ENCODE measurements at places on chromosomes 13 and 19. TPM values are rescaled to one million over a fixed set of nuclear protein-coding genes. Genes with fewer than 3 reads are reported as not detected.
A peak's percentile ranks its signal among the peaks of the same experiment; 100 is the strongest.

- peak; percentile 73 for DNase-seq
These were observed 37.7 kb upstream of the MCF2L start for GRCh38 chr13:112931028-112931934.

- no peak for DNase-seq
These were observed 269.4 kb upstream of the NBEA start for GRCh38 chr13:34672631-34673030.

- DNase-seq, result no peak
These were observed 365.5 kb downstream of the UQCRFS1 start for GRCh38 chr19:28847468-28847867.

- no peak for DNase-seq
These were observed 30.5 kb downstream of the MTRF1 start for GRCh38 chr13:41232578-41233480.

DNA sequence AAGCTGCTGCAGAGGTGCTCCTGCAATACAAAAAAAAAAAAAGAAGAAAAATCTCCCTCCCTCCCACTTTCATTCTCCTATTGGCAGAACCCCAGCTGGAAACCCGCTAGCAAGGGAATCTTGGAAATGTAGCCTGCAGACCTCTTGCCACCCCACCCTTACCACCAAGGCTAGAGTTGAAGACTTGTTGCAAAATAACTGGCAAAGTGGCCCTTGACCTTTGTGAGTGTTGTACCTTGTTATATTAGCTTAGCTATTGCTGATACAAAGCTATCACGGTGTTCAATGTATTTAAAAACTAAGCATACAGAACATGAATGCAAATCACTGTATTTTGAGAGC, 57.5 kb upstream of the KCTD4 start:
- no peak for DNase-seq

GRCh38 chr13:21040120-21040826, 21.1 kb downstream of the LATS2 start:
- DNase-seq, result no peak

The KIR3DL2 gene
- not detected for total RNA-seq

GRCh38 chr13:48181482-48182145, 51.4 kb upstream of the ITM2B start:
- DNase-seq, result no peak

- DNase-seq, result peak; percentile 96
These were observed 12.4 kb upstream of the CCDC9 start for GRCh38 chr19:47243776-47244547.

Data from neural progenitor cell (in vitro differentiated cells).